KBM-7 (cell line): ENCODE measurements at places on chromosomes 16 and 17.

- DNase-seq: no peak
Observed at GRCh38 chr16:72959301-72959996, 88.5 kb downstream of the ZFHX3 start.

GRCh38 chr16:31083081-31083480, 5.7 kb downstream of the PRSS53 start:
- no peak for DNase-seq

GRCh38 chr16:69188236-69188549, 1.2 kb downstream of the SNTB2 start:
- no peak for DNase-seq

DNA sequence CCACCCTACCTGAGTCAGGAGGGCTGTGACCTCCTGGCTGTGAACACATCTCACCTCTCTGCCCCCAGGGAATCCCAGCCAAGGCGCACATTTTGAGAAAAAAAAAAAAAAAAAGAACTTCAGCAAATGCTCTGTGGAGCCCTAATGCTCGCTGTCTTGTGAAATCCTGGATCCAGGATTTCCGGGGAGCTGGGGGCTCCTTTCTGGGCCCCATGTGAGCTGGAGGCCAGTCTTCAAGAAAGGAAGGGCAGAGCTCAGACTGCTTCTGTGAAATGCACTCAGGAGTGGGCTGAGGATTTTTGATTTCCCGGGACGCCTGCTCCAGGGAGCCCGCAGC, 36.0 kb upstream of the EMP2 start:
- no peak for DNase-seq

DNA sequence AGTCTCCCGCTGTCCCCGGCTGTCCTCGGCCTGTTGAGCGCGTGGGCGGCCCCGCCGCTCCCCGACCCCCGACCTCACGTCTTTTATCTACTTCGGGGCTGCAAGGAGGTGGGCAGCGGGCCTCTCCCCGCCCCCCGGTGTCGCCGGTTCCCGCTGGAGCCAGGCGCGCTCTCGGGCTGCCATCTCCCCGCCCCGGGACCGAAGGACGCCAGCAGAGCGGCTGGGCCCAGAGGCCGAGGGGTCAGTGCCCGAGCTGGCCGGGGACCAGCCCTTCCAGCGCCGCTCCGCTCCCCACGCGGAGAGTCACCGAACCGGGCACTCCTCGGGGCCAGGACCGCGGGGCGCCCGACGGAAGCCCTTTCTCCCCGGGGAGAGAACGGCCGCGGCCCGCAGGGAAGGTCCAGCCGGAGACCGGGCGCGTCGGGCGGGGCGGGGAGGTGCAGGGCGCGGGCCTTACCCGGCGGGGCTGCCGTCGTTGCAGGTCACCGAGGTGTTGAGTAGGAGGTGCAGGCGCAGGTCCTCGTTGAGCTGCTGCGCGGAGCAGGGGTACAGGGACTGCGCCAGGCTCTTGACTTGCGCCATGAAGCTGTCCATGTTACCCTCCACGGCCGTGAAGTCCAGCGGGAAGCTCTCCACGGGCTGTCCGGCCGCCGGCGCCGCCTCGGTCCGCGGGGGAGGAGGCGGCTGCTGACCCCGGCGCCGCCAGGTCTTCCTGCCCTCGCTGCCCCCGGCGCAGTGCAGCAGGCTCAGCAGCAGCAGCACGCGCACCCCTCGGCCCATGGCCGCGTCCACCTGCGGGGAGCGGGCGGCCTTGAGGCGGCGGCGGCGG, 643 bp downstream of the NOTUM start:
- DNase-seq: no peak
